NCI-H1436 (cell line): ENCODE measurements at places on chromosomes 1 and 21.

DNA sequence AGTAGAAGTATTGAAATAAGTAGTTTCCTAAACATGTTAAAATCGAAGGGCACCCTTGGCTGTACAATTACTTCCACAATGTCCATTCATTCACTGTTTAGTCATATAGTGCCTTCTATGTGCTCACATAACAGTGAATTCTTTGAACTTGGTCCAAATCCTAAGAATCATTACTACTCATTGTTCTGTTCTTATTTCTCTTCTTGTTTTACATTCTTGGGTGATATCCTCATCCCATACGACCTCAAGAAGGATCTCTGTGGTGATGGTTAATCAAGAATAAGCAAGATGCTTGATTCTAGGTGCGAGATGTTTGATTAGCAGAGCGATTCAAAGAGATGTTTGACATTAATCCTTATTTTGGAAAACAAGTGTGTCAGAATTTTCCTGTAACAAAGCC, 667.4 kb upstream of the ZP4 start:
- no peak for DNase-seq

GRCh38 chr1:79617777-79618176, 611.2 kb upstream of the ADGRL4 start:
- no peak for DNase-seq

DNA sequence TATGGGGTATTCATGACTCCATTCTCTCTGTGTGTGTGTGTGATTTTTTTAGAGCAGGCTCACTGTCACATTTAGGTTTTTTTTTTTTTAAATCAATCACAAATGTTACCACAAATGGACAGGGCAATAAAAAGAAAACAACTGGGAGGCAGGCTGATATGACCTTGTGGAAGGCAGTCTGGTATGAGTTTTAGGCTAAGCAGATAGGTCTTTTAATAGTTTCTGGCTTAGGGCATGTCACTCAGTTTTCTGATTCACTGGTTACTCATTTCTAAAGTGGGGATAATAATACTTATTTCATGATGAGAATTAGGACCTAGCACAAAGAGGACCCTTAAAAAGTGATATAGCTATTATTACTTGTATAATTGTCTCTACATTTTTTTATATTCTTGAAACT, 278.9 kb downstream of the RYR2 start:
- DNase-seq, result no peak

DNA sequence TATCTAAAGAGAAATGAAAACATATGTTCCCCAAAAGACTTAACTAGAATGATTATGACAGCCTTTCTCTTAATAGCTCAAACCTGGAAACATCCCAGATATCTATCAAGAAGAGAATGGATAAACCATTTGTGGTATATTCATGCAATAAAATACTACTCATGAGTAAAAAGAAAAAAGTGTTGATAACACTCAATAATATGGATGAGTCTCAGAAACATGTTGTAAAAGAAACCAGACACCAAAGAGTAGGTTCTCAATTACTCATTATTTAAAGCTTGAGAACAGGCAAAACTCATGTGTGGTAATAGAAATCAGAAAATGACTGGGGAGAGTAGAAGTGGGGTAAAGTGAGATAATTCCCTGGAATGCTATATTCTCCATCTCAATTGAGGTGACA, 154.1 kb downstream of the PHTF1 start:
- no peak for DNase-seq

DNA sequence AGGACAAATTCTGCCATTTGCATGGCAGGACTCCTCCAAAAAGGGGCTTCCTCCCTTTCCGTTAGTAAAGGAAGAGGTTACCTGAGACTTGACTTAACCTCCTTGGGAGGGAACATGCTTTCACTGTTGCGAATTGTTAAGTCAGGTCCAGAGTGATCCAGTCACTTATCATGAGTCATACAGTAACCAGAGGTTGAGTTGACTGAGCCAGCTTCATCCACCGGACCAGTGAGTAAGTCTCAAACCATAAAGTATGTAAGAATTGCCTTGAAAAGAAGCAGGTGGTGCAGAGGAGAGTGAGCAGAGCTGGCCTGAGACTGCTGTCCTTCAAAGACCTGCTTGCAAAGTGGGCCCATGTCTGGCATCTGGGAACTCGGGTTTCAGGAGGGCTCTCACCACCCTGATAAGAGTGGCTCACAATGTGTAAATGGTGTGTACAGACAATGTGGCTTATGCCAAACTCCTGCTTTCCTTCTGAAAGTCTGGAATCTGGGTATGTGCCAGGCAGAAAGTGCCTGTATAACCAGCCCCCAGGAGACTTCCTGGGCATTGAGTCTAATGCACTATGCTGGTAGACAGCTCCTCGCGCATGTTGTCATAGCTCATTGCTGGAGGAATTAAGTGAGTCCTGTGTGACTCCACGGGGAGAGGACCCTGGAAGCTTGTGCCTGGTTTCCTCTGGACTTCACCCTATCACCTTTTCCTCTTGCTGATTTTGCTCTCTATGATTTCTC, 84.3 kb upstream of the KLHDC7A start:
- no peak for DNase-seq

- DNase-seq, result peak; percentile 47
Observed at GRCh38 chr1:203282720-203283542, 22.4 kb upstream of the BTG2 start.

DNA sequence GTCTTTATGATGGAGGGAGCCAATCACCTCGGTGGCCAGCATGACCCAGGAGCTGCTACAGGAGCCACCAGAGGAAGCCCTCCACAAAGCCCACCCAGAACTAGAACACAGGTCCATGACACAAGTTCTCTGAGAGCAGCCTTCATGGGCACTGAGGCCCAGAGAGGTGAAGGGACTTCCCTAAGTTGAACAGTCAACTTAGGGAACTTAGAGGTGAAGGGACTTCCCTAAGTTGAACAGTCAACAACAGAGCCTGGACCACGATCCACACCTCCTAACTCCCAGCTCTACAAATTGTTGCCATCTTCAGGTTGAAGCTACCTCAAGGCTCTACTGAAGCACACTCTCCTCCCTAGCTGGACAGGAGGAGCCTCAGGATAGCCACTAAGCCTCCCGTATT, 132.7 kb downstream of the CCDC185 start:
- no peak for DNase-seq

DNA sequence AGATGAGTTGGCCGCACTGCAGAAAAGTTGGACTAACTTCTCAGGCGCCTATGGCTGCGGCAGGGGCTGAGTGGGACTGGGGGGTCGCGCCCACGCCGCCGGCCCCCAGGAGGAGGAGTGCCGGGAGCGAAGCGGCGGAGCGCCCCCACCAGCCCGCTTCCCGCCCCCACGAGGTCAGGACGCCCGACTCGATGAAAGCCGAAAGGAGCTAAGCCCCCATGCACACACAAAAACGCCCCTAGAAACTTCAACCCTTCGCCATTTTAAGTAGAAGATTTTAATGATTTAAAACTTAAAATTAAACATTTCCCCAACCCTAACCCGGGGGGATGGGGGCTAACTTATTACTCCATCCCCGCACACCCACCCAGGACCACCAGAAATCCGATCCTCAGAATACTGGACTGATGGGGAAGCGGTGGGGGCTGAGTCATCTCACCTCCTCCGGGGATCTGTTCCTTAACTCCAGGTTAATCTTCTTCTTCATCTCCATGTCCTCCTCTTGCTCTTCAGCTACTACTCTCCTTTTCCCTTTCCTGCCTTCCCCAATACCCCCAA, 539 bp downstream of the ANP32E start:
- no peak for DNase-seq

- no peak for DNase-seq
Observed at GRCh38 chr1:37995751-37996345, 6.0 kb upstream of the SF3A3 start.

GRCh38 chr1:67564193-67564592, 120.8 kb upstream of the GADD45A start:
- no peak for DNase-seq
